ENCODE measurements at places on chromosomes 5 and 9.

DNA sequence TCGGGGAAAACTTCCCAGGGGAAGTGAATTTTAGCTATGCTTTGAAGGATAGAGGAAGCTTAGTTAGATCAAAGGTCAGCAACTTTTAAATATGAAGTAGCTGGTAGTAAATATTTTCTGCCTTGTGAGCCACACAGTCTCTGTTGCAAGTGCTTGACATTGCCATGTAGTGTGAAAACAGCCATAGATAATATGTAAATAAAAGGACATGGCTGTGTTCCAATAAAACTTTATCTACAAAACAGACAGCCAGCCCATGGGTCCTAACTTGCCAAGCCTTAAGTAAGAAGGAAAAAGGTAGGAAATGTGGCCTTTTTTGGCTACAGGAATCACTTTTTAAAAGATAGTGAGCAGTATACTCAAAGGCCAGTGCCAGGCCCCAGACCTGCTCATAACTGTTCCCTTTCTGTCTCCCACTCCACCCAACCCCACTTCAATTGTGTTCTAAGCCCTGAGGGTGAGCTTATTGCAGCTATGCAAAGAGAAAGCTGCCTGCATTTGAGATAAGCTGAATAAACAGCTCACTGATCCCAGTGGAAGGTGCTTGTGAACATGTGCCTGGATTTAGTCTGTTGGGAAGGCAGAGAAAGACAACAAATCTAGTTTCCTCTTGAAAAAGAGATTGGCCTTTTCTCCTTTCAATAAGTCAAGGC, 113.0 kb upstream of the TRIM32 start:
- DNase-seq = no peak

GRCh38 chr5:95948631-95949030, 13.0 kb downstream of the ELL2 start:
- no peak for DNase-seq

GRCh38 chr9:38154501-38155421, 85.7 kb upstream of the SHB start:
- DNase-seq = no peak

- no peak for DNase-seq
Observed at GRCh38 chr5:150492621-150493020, 15.3 kb upstream of the NDST1 start.

DNA sequence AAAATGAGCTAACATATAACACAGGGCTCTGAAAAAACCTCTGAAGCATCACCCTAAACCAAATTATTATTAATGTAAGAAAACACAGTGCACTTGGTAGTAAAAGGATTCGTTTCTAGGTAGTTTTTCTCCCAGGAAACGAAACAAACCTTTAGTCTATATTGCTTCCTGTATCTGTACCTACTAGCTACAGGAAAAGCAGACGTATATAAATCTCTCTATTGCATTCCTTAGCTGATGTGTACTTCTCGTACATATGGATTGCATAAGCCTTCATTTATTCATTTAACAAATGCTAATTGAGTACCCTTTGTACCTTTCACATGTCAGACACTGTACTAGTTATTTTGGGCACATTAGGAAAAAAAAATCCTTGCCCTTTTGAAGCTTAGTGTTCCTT, 85.0 kb upstream of the RASA1 start:
- no peak for DNase-seq

GRCh38 chr9:29637471-29638237, 2064.4 kb upstream of the C9orf72 start:
- no peak for DNase-seq

GRCh38 chr5:65539827-65540226, 23.1 kb downstream of the CENPK start:
- no peak for DNase-seq

- no peak for DNase-seq
Observed at GRCh38 chr5:98535901-98536300, 237.6 kb upstream of the RGMB start.

GRCh38 chr9:4167079-4167671, 132.7 kb downstream of the GLIS3 start:
- DNase-seq = no peak

GRCh38 chr5:17105744-17106418, 111.5 kb upstream of the BASP1 start:
- no peak for DNase-seq

GRCh38 chr9:98182069-98182820, 10.2 kb downstream of the CORO2A start:
- DNase-seq = no peak

GRCh38 chr5:25458628-25459027, 813.9 kb upstream of the CDH10 start:
- DNase-seq = no peak

- no peak for DNase-seq
Observed at GRCh38 chr9:109476642-109477257, 21.4 kb downstream of the PTPN3 start.

GRCh38 chr5:9601055-9601739, 29.0 kb downstream of the TAS2R1 start:
- no peak for DNase-seq

DNA sequence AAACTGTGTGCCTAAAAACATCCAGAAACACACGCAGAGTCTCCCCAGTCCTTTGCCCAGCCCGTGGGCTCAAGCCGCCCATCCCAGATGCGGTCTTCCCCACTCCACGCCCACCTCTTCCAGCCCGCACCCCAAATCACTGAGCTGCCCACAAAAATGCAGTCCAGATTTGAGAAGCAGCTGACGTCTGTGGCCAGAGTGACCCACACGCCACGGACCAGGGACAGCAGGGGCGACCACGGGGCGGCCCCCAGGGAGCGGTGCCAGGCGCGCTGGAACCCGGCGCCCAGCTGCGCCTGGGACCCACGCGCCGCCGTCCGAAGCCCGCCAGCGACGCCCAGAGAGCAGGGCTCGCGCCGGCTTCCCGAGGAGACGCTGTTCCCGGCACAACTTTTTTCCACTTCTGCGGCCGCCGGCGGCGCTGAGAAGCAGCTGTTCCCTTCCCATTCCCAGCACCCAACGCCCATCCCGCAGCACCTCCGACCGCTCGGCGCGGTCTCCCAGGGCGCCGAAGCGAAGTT, 674 bp downstream of the LHFPL2 start:
- no peak for DNase-seq

- no peak for DNase-seq
Observed at GRCh38 chr5:158560170-158560569, 539.5 kb downstream of the EBF1 start.

GRCh38 chr5:125381290-125381689, 634.9 kb upstream of the ZNF608 start:
- DNase-seq = no peak

GRCh38 chr5:134647750-134648424, 698 bp upstream of the SEC24A start:
- no peak for DNase-seq

GRCh38 chr9:91150998-91151717, 210.6 kb downstream of the AUH start:
- DNase-seq = no peak

DNA sequence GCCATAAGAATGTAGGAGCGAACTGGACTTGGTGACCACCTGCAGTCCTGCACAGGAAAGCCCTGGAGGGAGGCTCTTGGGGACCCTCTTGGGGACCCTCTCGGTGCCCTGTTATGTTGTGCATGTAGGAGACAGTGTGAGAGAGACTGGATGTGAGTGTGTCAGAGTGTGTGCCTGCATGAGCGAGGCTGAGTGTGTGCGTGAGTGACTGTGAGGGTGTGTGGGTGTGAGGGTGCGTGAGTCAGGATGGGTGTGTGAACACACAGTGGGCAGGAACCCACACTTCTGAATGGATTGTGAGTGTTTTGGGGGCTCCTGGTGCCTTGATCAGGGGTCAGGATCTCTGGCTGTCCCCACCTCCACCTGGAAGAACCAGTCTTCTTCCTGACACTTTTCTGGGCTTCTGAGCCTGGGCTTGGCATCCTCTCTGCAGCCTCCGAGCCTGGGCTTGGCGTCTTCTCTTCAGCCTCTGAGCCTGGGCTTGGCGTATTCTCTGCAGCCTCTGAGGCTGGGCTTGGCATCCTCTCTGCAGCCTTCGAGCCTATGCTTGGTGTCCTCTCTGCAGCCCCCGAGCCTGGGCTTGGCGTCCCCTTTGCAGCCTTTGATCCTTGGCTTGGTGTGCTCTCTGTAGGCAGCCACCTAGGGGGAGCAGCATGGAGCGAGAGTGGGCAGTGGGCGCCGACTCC, 25.6 kb upstream of the ANKRD33B start:
- DNase-seq = no peak

GRCh38 chr9:126591922-126592321, 21.8 kb upstream of the LMX1B start:
- DNase-seq = no peak

- no peak for DNase-seq
Observed at GRCh38 chr9:136441681-136442245, 2.1 kb upstream of the INPP5E start.

GRCh38 chr5:157159209-157159751, 6.8 kb downstream of the GARIN3 start:
- no peak for DNase-seq

DNA sequence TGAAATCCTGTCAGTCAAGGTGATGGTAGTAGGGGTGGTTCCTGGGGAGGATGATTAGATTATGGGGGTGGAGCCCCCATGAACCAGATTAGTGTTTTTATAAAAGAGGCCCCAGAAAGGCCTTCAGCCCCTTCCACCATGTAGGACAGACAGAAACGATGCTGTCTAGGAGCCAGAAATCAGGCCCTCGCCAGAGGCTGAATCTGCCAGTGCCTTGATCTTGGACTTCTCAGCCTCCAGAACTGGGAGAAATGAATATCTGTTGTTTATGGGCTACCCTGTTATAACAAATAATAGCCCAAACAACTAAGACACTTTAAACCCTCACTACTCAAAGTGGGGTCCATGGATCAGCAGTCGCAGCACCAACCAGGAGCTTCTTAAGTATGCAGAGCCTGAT, 20.2 kb upstream of the FOXB2 start:
- no peak for DNase-seq

GRCh38 chr9:87503927-87504326, 6.3 kb downstream of the DAPK1 start:
- no peak for DNase-seq

DNA sequence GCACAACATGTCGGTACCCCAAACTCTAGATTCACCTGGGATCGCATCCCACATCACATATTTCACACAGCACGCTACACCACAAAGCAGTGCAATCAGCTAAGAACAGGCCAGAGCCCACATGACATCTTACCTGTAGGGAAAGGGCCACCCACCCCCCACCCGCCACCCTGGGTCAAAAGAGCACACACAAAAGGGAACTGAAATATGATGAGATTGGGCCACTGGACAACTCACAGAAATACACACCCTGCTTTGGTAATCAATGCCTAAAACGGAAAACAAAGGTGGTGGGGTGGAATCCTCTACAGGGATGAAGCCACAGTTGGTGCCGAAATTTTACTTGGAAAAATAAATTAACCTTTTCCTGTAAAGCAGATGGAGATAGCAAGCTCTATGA, 13.1 kb downstream of the RETREG1 start:
- no peak for DNase-seq

DNA sequence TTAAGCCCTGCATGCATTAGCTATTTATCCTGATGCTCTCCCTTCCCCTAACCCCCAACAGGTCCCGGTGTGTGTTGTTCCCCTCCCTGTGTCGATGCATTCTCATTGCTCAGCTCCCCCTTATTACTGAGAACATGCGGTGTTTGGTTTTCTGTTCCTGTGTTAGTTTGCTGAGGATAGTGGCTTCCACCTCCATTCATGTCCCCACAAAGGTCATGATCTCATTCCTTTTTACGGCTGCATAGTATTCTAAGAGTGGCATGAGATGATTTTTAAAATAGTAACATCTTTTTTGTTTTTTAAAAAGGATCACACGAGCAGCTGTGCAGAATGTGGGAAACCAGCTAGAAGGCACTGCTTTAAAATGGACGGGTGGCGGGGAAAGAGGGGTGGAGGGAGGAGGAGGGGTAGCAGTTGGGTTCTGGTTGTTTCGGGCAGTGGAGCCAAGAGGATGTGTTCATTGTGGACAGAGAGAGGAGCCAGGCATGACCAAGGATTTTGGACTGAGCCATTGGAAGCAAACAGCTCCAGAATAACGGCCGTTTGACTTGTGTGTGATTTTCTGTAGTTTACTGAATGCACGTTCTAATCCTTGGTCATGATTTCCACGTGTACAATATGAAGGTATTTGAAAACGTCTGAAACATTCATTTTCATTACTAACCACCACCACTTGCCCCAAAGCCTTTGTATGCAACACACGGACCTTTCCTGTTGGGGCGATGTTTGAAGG, 1.7 kb upstream of the TENT4A start:
- no peak for DNase-seq

DNA sequence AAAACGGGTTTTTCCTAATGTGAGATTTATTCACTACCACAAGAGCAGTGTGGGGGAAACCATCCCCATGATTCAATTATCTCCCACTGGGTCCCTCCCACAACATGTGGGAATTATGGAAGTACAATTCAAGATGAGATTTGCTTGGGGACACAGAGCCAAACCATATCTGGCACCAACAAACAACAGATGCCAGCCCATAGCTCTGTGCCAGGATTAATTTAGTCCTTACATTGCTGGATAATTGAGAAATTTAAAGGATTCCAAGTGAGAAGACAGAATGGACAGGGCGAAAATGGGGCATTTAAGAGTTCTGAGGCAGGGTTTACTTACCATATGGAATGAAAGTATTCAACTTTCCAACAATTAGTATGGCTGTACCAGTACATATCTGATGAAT, 30.8 kb upstream of the DNAH5 start:
- no peak for DNase-seq

DNA sequence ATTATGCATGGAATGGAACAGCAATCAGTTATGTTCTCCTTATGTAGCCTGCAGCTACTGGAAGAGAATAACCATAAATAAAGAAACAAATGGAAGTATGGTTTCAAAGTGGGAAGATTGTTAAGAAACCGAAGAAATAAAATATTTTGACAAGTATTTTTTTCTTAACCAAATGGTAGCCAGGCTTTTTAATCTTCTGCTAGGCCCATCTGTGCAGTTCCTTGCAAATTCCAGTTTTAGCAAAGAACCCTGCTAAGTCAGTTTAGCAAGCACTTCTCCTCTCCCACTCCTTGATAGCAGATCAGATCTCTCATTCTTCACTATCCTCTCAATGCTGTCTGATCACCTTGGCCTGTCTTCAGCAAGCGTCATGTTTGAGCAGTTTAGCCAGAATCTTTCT, 111.1 kb upstream of the PRDM9 start:
- DNase-seq = no peak

DNA sequence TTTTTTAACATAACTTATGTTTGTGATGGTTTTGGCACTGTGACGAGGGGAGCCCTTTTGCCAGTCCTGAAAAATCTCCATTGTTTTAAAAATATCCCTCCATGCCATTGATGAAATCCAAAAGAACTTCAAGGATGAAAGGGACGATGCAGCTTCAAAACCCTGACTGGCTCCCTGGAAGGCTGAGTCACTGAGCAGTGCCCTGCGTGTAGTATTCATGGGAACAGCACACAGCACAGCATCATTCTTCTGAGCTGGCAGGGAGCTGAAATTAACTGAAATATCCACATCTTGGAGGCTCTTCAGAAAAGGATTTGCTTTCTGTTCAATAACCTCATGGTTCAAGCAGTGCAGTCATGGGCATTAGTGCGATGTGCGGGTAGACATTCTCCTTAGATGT, 29.7 kb downstream of the PDE4D start:
- no peak for DNase-seq

Data from activated CD8-positive, alpha-beta memory T cell treated with anti-CD3 and anti-CD28 coated beads for 1 hour (primary cell).